WTC11 (cell line): ENCODE measurements at places on chromosomes 2 and 18. TPM values are rescaled to one million over a fixed set of nuclear protein-coding genes. Genes with fewer than 3 reads are reported as not detected.

DNA sequence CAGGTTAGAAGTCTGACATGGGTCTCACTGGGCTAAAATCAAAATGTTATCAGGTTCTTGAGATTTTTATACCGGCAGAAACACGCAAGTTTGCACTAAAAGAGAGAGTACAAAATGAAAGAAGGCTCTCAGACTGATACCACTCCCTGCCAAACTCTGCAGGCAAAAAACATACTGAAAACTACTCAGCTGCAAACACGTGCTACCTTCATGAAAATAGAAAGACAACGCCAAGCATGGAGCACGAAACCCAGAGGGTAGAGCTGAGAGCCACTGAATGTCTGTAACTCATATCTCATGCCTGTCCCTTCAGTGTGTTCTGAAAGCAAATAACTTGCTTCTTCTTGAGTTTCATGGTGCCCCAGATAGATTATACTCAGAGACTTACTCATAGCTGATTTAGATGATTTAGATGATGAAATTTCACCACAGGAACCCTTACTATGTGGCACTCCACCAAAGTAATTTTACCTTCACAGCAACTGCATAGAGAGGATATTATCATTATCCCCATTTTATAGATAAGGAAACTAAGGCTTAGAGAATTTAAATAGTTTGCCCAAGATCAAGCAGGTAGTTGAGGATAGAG, 313.0 kb upstream of the SLC39A10 start:
- no peak for DNase-seq

- DNase-seq: no peak
Measured at GRCh38 chr2:46841621-46842020, 74.0 kb downstream of the MCFD2 start.

DNA sequence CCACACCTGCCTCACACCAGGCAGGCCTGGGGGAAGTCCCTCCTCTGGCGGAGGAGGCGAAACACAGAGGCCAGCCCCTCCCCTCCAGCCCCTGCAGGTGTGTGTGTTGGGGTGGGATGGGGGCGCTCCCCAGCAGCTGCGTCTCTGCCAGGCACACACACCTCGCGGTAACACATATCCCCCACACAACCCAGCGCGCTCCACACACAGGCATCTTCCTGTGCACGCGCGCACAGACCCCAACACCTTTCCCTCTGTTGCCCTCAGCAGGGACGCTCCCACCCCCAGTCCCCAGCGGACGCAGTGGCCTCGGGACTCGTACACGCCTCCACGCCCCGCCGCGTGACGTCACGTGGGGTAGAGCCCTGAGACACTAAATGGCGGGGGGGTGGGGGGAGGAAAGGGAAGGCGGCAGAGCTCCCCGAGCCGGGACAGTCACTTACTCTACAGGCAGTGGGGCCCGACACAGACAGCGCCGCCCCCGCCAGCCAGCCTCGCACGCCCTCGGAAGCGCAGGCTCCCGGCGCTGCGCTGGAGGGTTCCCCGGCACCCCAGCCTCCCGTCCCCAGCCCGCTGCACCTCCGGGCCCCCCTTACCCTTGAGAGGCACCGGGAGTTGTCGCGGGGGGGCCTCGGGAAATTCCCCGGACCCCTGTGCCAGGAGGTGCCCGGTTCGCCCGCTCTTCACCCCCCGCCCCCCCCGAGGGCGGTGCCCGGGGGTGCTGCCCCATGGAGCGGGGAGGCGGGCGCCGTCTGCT, at the start of gene WNT10A:
Gene WNT10A, plus strand, starts transcription at position 751 of the 757 bp plus-strand sequence. CDS start 144 bp downstream, outside the sequence.
- peak; percentile 51 for DNase-seq

DNA sequence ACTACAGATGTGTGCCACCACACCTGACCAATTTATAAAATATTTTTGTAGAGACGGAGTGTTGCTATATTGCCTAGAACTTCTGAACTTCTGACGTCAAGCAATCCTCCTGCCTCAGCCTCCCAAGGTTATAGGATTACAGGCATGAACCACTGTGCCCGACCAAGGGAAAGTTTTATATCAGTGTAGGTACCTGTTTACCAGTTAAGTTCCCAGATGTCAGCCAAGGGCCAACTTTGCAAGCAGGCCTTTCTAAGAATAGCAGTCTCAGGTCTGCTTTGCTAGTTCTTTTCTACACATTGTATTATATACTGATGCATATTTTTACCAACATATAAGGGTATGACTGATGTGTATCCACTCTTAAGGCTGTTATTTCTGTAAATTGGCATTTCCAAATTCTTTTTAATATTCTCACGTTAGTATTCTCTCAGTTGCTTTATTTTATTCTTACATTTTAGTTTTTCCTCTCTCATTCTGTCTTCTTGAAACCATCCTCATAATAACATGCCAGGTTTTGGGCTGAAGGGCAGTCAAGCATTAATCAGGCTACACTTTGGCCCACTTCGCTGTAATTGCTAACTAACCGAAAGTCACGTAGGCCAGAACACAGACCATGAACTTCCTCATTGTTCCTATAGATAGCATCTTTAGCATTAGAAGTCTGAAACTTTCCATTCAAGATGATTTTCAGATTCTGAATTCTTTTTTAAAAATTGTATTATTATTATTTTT, 25.0 kb upstream of the CXXC1 start:
- DNase-seq: no peak

- no peak for DNase-seq
Measured at GRCh38 chr2:195671563-195671962, 14.5 kb downstream of the SLC39A10 start.

DNA sequence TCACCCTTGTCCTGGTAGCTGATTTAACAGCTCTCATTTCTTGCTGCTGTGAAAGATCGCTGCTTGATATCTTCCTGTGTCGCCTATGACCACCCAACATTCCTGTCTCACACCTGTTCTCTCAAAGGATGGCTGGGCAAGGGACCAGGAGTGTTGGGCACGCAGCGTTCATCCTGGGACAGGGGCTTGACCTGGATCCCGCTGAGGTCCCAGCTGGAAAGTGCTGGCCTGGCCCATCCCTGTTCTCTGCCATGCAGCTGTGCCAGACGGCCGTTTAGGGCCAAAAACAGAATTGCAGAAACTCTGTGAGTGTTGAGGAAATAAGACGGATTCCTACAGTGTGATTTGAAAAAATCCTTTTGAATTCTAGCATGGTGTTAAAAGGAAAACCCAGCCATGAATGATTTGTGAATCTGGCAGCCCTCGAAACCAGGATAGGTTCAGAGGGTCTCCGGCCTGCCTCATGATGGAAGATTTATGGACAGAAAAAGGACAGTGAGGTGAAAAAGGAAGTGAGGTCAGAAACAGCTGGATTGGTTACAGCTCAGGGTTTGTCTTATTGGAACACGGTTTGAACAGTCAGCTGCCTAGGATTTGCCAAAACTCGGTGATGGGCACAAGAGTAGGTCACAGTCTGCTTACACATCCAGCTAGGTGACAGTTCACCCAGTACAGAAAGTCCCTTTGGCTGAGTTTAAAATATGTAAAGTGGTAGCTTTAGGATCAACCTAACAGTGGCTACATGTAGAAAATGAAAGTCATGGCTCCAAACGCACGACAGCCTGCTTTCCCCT, 164.8 kb downstream of the DCDC2C start:
- DNase-seq: no peak

DNA sequence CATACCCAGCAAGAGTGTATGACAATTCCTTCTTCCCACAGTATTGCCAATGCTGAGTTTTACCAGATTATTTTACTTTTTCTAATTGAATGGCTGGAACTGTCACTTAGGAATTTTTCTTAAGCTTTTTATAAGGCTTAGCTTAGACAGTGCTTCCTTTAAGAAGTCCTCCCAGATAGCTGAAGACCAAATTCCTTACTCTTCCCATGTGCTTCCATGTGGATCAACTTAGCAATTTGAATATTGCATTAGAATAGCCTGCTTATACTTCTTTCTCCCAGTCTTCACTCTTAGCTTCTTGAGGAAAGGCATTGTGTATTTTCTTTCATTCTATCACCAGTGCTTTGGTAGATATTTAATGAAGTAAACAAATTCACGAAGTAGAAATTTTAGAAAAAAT, 1144.4 kb downstream of the LRP1B start:
- DNase-seq: no peak

DNA sequence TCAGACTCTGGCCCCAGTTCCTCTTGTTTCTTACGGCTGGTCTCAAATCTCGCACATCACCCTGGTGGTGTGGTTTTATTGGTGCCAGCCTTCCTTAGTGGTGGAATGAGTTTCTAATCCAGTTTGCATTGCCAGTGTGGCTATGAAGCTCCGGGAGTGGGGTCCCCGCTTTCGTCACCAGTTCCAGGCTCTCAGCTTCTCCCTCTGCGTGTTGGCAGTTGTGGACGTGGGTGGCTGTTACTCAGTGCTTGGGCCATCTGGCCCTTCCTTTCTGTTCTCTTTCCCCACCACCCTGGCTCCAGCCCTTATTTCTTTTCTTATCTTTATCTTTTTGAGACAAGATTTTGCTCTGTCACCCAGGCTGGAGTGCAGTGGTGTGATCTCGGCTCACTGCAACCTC, 30.1 kb downstream of the EFR3B start:
- no peak for DNase-seq

DNA sequence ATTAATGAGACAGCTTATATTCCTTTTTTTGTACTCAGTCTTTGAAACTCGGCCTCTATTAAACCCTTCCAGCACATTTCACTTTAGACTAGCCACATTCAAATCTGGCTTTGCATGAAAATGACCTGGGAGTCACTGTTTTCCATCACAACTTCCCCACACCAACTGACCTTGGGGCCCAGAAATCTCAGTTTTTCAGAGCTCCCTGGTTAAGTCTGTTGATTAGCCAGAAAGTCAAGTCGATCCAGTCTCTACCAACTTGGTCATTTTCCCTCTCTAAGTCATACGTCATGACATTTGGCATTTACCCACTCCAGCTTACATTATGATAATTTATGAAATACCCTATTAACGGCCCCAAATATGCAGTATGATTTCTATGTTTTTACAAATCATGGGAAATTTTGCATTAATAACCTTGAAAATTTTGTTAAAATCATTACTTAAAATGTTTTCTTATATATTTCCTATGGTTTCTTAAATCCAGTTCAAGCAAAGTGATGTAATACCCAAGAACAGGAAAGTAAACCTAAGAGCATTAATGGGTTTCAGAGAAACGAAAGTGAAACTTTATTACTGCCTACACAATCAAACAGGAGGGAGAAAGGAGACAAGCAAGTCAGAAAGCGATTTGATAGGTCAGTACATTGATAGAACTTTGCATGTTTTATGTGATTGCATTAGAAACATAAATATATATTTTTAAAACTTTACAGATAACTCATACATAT, 77.1 kb downstream of the SPATS2L start:
- no peak for DNase-seq

DNA sequence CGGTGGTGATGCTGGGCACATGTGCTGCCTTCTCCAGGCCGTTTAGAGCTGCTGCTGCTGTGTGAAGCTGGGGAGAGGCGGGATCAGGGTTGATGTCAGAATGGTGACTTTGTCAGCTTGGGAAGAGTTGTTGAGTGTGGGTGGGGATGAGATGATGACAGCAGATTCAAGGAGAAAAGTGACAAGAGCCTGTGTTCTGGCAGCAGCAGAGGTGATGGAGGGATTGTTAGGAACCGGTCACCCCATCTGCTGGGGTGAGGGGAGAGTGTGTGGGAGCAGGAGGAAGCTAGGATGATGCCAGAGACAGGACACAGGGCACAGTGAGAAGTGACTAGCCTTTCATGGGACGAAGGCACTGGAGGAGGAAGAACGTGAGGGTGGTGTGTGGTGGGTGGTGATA, 345.5 kb downstream of the RNF144A start:
- DNase-seq: no peak

DNA sequence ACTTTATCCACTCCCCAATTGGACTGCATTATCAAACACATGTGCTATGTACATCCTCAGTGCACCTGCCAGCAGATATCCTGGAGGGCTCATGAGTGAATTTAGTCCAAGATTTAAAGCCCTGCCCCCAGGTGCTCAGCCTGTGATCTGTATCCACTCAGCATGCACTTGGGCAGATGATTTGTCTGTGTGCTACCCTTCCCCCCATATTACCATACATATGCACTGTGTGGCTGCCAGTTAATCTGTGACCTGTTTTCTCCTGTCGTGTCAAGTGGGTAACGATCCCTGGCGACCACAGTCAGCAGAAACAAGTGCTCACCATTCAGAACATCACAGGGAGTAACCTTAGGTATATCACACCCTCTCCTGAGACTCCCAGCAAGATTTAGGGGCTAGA, 10.2 kb downstream of the NAGK start:
- no peak for DNase-seq

DNA sequence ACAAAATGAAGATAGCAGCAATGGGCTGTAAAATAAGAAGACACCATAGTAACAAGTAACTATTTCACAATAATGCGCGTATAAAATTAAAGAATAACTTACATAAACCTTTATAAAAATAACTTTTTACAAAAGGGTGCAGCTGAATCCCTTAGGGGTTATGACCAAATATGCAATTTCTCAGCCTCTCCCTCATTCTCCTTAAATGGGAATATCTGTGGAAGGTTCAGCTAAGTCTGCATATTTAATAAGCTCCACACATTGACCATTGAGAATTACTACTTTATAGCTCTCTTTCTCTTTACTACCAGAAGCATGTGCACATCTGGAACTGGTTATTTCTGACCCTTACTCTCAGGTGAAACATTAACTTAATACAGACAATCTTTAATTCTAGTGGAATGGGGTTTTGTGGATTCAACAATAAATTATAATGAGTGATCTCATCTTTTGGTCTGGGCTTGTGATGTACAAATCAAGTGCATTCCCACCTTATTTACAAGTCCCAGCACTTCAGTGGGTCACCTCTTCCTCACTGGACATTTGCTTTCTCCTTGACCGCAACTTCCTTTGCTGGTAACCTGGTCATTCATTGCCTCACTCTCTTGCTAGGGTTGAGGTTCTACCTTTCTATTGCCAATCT, 15.7 kb downstream of the ARHGAP15 start:
- no peak for DNase-seq

DNA sequence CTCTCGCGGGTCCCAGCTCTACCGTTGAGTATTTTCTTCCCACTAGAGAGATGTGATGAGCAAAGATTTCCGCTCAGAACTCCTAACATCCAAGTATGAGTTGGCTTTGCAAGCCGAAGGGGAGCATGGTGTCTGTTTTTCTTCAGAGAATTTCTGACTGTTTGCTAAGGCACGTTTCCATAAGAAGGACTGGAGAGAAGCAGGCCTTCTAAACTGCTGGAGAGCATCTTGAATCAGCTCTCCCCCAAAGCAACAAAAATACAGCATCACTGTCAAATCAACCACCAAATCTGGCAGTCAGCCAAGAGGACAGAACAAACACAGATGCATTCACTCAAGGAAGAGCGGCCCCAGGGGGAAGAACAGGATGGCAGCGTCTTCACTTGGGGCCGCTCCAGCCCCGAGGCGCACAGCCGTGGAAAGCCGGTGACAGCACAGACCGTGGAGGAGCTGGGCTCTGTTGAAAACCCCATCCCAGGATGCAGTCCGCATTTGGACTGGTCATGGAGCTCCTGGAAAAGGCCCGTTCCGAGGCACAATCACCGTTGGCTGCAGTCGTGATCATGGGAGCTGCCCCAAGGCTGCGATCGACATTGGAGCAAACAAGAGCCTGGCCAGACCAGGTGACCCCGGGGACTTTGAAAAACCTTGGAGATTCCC, 101.4 kb downstream of the NFATC1 start:
- no peak for DNase-seq

- DNase-seq: no peak
Measured at GRCh38 chr2:187228986-187229385, 219.1 kb downstream of the CALCRL start.

Gene CRYGA
- not detected in 3 replicates for total RNA-seq

Gene DPYSL5
- total RNA-seq: 7.6 to 12.1 TPM (median 9.2 TPM) in 3 replicates

Gene UBXN4
- 64.3 to 73.9 TPM (median 68.1 TPM) in 3 replicates for total RNA-seq
